ENCODE measurements at places on chromosomes 12 and 14. TPM values are rescaled to one million over a fixed set of nuclear protein-coding genes. Genes with fewer than 3 reads are reported as not detected.

GRCh38 chr12:54032627-54033100 lies at the start of gene HOXC5:
HOXC5 (plus strand) TSS chr12:54033050; CDS start chr12:54033123, 73 bp downstream.
- peak; percentile 68 for DNase-seq

DNA sequence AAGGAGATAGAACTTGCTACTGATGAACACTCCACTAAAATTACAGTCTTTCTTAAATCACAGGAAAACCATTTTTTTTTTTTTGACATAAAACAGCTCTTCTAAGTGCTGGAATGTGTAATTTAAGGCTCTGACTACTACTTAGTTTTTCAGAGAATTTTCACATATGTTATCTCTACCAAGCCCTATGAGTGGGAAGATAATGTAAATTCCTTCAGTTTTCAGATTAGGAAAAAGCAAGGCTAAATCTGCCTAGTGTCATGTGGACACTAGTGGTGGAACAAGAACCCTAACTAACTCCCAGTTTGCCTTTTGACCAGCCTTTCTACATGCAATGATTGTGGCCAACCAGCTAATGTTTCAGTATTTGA lies 37.3 kb upstream of the CSRP2 start:
- DNase-seq = no peak

Gene HAL
- total RNA-seq = 0.16 TPM

- DNase-seq = no peak
Measured at GRCh38 chr14:90088176-90088575, 26.4 kb downstream of the KCNK13 start.
